Psoas muscle (tissue), 8 donors: ENCODE measurements at places on chromosomes 2 and 18. TPM values are rescaled to one million over a fixed set of nuclear protein-coding genes. Genes with fewer than 3 reads are reported as not detected.

DNA sequence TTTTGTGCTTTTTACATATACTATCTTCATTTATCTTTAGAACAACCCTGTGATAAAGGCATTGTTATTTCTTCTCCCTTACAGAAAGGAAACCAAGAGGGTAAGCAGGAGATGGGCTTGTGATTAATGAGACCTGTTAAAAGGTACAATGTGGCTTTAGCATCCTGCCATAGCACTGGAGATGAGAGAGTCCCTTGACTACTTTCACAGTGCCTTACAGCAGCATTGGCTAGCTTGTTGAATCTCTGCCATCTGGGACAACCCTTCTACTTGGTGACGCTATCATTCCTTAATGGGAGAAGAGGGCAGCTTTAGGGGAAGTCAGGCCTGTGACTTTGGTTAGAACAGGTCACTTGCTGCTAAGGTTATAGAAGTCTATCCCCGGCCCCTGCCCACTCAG, 68.1 kb upstream of the LYPD6B start:
- DNase-seq = no peak

GRCh38 chr2:43576981-43577892, 18.6 kb downstream of the THADA start:
- no peak for DNase-seq

Gene ANO7
- total RNA-seq = 0.82 TPM

Gene VSNL1
- total RNA-seq = 0.12 TPM

- DNase-seq = no peak
These were observed 450.1 kb upstream of the LRATD1 start for GRCh38 chr2:14182227-14182946.

DNA sequence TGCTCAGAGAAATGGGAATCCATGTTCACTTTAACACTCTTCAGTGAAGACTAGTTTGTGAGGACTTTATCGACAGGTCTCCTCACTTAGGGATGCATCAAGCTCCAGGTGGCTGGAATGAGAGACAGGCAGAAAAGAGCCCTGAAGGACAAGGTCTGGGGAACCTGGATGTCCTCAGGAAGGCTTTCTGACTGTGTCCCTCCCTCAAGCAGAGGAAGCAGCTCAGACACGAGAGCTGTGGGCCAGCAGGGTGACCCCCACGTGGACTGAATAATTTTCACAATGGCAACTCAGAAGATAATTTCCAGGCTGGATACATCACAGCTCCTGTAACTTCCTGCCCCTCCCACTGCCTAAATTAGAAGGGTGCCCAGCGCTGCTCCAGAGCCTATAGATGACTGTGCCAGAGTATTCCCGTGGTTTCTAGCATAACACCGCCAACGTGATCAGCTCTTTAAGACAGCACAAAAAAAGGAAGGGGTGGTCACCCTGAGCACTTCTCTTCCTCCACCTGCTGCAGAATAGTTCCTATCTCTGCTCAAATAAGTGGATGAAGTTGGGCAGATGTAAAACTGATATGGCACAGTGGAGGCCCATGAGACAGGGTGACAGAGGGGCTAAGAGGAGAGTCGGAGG, 25.7 kb upstream of the NCK2 start:
- no peak for DNase-seq
